ENCODE measurements at places on chromosomes 4 and X. TPM values are rescaled to one million over a fixed set of nuclear protein-coding genes. Genes with fewer than 3 reads are reported as not detected.
A peak's percentile ranks its signal among the peaks of the same experiment; 100 is the strongest.

DNA sequence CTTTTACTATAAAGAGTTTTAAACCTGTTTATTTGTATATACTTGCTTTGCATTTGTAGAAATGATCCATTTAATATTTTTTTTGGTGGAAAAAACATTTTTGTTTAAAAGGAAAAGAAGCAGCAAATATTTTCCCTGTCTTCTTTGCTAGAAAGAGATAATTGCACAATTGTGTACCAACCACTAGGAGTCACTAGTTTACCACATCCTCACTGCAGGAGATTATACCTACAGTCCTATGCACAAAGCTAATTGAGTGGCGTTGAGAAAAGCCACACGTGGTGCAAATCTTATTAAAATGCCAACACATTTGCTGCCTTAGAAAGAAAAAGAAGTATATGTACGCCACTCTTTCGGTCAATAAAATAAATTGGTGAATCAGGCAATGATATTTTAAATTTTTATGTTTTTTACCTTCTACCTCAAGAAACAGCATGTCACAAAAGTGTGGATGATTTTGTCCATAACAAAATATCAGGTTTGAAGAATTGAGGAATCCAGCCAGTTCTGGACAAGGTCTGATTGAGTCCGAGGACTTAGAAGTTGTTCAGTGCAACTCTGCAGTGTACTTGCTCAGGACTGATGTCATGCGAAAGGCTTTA, 102.9 kb downstream of the GRXCR1 start:
- peak; percentile 24 for DNase-seq

GRCh38 chr4:83920375-83920774, 384.5 kb downstream of the GPAT3 start:
- no peak for DNase-seq

GRCh38 chr4:140223056-140223810, 69.2 kb upstream of the MAML3 start:
- DNase-seq = peak; percentile 25

DNA sequence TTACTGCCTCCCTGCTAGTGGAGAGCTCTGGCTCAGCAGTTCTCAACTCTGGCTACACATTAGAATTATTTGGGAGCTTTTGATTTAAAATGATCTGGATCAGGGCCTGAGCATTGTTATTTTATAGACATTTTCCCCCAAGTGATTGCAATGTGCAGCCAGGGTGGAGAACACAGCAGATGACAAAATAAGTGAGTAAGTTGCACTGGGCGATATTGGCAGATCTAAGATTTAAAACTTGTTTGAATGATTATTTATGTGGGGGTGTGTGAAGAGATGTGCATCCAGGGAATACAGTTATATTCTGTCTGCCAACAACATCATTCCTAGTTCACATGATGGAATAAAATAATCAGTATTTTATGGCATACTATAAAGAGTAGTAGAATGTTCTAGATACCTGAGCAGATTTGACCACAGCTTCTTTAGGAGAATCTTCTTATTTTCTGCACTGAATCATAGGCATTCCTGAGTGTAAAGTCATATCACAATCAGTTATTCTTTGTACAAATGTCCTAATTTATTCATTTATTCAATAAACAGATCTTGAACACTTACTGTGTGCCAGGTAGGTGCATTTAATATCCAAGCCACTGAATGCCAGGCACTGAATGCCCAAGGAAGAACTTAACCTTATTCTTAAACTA, 123.9 kb downstream of the UCHL1 start:
- no peak for DNase-seq

DNA sequence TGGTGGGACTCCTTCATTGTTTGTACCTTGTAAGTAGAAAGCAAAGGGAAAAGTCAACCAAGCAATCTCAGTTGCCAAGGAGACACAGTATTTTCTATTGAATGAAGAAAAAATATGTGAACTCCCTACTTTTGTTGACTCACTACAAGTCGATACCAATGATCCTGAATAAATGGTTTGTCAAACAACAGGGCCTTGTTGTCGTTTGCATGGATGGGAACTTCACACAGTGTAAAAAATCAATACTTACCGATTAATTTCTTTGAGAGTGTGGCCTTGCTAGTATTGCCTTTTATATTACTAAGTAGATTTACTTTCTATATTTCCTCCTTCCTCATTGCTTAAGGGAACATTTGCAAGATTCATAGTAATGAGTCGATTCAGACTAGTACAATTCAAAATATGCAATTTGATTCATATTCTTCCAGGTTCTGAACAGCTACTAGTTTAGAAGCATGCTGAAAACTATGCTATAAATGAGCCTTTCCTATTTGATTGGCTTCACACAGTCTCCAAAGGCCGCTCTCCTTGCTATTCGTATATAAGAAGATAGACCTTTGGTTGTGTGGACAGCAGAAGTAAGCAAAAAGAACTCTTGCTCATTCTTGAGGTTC, 108.0 kb downstream of the ZNF330 start:
- no peak for DNase-seq

DNA sequence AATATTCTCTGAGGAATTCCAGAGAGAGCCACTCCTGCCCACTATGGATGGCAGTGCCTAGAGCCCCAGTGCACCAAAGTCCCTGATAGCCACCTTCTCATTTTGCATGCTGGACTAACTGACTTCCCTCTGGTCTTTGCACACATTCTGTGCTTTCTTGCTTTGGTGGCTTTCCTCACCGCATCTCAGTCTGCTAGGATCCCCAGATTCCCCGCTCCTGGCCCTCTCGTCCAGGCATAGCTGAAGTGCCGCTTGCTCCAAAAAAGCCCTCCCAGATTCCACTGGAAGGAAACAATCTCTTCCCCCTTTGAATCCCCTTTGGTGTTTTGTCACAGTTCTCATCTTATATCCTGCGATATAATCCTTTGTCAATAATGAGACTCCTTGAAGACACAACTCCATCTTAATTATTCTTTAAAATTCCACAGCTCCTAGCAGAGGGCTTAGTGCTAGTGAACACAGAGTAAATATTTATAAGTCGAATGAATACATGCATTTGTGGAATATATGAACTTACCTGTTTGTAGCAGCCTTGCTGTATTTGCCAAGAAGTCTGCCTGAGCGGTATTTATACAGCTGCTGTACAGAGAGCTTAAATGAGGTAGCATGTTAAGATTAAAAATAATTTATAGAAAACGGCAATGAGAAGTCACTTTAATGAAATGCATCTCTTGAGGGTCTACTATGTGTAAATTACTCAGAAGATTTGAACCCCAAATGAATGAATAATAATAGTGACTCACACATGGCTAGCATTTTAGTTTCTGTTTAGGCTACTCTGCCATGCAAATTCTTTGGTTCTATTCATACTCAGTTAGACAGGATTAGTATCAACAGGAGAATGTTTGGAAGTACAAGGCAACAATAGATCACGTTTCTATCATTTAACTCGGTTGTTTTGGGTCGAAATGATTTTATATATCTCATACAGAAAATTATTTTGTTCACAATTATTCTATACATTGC, 421.9 kb upstream of the TENM3 start:
- DNase-seq = no peak

DNA sequence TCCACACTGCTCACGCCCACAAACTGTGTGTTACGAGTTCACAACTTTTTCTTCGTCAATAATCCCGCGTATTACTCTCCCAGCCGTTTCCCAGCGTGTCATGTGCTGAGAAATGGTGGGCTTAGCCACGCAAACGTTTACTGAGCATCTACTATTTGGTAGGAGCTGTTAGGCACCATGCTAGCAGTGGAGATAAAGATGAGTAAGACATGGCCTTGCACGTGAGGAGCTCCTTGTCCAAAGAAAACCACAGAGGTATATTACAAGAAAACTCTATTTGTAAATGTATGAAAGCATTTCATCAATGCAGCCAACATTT, 821 bp upstream of the TMEM128 start:
- DNase-seq = no peak

DNA sequence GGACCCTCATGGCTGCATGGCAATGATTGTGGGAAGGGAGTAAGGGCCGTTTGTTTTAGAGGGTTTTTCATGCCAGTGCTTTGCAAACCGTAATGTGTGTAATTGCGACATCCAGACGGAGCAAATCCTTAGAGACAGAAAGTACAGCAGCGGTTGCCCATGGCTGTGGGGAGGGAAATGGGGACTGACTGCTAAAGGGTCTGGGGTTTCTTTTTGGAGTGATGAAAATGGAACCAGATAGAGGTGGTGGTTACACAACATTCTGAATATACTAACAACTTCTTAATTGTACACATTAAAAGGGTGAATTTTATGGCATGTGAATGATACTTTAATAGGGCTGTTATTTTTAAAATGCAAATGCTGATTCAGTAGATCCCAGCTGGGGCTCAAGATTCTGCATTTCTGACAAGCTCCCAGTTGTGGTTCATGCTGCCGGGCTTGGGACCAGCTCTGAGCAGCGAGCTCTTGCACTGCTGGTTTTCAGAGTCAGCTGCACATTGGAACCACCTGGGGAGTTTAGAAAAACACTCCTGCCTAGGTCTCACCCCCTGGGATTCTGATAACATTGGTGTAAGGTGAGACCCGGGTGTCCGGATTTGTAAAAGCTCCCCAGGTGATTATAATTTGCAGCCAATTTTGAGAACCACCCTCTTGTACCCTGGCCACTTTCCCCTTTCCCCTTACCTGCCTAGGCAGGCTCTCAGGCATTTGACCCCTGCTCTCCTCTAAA, 47.7 kb downstream of the PRPS1 start:
- DNase-seq = no peak

GRCh38 chrX:50614460-50614859, 143.8 kb upstream of the DGKK start:
- no peak for DNase-seq

The GPRASP3 gene
- 4.4 TPM for total RNA-seq

The GPM6B gene
- total RNA-seq = not detected

The CXCL11 gene
- 0.44 TPM for total RNA-seq

The RAB41 gene
- total RNA-seq = not detected
